ENCODE measurements at places on chromosomes 7 and 10.

DNA sequence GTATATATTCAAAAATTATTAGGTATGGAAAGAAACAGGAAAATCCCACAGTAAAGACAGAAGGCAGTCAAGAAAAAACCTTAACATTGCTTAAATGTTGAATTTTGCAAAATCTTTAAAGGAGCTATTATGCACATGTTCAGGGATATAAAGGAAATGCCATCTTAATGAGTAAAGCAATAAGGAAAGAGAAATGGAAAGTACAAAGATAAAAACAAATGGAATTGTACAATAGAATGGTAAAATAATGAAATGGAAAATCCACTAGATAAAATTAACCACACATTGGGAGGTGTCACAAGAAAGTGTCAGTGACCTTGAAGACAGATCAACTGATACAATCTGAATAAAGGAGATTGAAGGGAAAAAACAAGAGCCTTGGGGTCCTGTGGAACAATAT, 82.0 kb downstream of the KIF20B start:
- no peak for DNase-seq

- DNase-seq, result no peak
These were observed 609.0 kb upstream of the DPP6 start for GRCh38 chr7:153443032-153443701.

- peak; percentile 26 for DNase-seq
These were observed 94.5 kb downstream of the SEC61G start for GRCh38 chr7:54664235-54665228.

GRCh38 chr7:139360210-139360947, 685 bp downstream of the LUC7L2 start:
- DNase-seq, result peak; percentile 97

- no peak for DNase-seq
These were observed 73.1 kb downstream of the TLL2 start for GRCh38 chr10:96440361-96441292.

DNA sequence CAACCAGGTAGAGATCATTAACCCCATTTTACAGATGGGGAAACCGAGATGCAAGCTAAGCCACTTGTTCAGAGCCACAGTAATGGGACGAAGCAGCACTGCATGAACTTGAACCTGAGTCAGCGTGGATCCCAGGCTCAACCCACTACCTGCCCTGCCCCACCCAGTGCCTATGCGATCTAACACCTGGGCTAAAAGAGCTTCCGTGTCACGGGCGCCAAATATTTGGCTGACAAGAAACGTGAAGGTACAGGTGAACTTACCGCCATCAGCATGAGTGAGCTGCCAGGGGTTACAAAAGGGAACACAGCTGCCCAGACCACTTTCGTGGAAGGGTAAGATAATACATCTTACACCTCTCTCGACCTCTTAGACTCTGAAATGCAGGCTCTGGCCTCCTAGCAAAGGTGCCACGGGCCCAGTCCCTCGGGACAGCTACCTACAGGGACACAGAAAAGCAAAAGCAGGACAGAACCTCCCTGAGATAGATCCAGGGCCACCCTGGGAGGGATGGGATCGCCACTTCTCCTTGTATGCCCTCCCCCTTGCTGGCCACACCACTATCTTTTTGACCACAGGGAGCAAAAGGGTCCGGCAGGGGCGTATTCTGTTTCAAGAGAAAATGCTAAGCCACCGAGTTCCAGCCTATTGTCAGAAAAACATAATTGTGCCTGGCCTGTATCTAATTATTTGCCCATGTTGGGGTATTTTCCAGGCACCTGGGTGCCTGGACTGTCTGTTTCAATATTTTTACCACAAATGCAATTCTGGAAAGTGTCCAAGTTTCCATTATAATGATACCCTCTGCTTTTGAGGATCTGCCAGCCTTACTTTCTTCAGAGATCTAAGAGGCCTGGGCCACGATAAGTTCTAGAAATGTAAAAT, 6.4 kb downstream of the CHST15 start:
- DNase-seq, result no peak

GRCh38 chr10:36730316-36730715, 395.1 kb upstream of the ANKRD30A start:
- DNase-seq, result no peak

- no peak for DNase-seq
These were observed 73.8 kb downstream of the OAT start for GRCh38 chr10:124344931-124345330.

- DNase-seq, result no peak
These were observed 385.0 kb downstream of the KCNMA1 start for GRCh38 chr10:77252380-77253146.

GRCh38 chr10:27242951-27243551, 2.5 kb upstream of the ACBD5 start:
- peak; percentile 44 for DNase-seq

- DNase-seq, result no peak
These were observed 65.1 kb upstream of the VSTM2A start for GRCh38 chr7:54477083-54477482.

GRCh38 chr7:107850216-107850615, 40.8 kb upstream of the DLD start:
- no peak for DNase-seq

DNA sequence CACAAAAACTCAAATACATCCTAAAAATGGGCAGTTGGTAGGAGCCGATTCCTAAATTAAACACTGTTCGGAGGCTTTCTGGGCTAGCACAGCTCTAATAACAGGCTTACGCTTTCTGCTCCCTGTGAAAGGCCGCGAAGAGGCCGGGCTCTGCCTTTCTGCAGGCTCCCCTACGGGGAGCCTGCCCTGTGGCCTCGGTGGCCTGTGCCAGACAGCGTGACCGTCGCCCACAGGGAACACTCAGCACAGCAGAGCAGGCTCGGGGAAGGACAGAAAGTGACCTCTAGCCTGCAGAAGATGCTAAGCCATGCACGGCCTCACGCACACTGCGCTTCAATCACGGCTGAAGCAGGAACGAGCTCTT, 64.2 kb downstream of the DIP2C start:
- peak; percentile 77 for DNase-seq

DNA sequence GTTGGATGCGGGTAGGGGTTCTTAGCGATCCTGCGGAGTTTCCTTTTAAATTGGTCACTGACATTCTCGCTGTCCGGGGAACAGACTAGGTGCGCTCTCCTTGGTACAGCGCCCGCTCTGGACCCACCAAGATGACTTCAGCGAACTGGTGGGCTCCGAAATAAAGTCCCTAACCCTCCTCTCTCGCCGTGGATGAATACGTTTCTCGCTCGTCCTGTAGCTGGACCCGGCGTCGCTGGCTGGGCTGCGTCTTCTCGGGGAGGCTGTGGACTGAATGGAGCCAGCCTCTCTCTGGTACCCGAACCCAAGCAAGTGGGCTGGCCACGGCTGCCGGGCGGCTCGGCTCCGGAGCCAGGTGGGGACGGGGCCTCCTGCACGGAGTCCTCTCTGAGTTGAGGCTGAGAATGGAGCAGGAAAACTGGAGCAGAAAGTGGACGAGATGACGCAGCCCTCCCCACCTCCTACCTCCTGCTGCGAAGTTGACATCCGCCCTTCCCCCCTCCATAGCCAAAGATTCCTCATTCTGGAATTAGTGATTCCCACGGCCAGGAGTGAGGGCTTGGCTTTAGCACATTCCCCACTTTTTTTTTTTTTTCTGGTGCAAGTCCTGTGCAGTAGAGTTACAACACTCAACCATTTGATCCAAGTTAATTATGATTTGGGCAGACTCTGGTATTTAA, 1.5 kb downstream of the UNC5B start:
- DNase-seq, result no peak

DNA sequence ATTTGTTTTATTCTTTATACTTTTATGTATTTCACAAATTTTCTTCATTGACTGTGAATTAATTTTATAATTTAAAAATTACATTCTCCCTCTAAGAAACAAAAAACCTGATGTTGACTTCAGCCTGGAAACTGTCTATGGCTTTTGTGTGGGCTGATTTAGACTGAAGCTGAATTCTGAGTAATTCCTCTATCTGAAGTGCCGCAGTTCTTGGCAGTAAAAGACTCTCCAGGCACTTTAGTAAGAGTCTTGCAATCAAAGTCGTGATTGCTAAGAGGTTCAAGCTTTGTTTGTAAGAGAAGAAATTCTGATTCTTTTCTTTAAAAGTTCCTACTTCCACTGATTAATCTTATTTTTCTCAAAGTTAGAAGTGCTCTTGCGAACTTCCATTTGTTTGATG, 3.4 kb upstream of the CEP41 start:
- DNase-seq, result no peak

- DNase-seq, result no peak
These were observed 15.5 kb upstream of the STEAP4 start for GRCh38 chr7:88322151-88322550.

- DNase-seq, result no peak
These were observed 46.2 kb downstream of the MINDY4 start for GRCh38 chr7:30817371-30817767.

DNA sequence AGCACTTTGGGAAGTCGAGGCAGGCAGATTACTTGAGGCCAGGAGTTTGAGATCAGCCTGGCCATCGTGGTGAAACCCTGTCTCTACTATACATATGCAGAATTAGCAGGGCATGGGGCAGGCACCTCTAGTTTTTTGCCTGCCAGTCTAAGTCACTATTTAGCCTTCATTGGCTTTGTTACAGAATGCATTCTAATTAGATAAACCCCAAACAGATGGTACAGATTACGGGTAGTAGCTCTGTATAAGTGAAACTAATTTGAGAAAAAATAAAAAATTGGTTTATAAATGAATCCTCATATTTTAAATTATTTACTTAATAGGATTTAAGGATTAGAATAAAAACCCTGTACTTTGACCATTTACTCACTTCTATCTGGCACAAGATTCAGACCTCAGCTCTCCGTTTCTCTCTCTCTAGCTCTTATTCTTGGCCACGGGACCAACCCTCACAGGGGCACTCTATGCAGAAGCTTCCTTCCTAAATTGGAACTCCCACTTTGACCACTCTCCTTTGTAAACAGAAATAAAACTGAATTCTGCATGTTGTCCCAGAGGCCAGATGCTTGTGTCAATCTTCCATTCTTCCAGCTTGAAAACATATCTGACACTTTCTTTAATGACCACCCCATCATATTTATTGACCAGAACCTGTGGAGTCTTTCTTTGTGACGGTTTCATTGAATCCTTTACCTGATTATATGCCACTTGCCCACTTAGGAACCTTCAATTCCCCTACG, 26.8 kb downstream of the BET1 start:
- no peak for DNase-seq

DNA sequence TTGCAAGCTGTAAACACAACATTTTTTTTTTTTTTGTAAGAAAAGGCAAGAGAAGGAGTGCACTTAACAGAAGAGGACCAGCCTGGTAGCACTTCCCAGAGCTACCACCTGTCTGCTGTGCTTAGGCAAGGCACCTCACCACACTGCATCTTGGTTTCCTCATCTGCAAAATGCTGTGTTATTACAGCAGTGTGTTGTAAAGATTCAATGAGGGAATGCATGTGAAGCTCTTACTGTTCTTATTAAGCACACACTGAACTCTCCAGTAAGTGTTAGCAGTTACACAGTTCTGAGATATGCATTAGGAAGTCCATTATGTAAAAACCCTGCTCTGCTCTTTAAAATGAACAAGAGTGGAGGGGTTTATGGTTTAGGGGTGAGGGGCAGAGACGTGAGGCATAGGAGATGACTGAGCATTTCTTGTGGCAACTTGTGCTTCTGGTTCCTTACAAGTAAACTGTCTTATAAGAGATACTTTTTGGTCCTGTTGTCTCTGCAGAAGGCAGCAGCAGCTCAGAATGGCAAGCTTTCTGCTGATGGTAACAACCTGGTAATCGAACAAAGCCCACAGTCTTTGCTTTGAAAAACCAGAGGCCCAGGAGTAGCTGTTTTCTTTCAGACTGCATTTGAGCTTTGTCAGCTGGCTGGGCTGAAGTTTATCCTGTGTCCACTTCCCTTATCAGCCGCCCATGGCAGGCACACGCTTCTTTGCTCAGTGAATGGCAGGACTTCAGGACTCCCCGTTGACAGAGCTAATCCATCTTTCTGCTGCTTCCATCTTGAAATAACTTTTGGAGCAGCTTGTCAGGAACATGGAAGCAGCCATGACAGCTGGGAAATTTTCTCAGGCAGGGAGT, 98.8 kb upstream of the BMPER start:
- peak; percentile 59 for DNase-seq

- no peak for DNase-seq
These were observed 419.8 kb downstream of the GRID1 start for GRCh38 chr10:85946713-85947326.

- no peak for DNase-seq
These were observed 115.0 kb upstream of the AFAP1L2 start for GRCh38 chr10:114519306-114519669.

DNA sequence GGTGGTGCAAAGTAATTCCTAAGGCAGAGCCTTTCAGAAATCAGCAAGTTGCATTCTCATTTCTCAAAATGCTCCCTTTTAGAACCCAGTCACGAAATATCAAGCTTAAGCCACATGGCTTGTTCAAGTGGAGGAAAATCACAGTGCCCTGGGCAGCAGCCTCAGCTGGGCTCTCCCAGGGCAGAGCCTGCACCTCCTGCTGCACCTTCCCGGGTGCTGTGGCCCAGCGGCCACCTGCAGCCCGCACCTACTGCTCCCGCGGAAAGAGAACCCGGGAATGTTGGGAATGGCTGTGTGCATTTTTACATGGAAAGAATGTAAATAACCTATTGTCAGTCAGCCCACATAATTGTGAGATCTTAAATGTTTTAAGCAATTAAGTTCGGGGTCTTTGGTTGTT, 396.5 kb upstream of the VSTM2A start:
- no peak for DNase-seq

DNA sequence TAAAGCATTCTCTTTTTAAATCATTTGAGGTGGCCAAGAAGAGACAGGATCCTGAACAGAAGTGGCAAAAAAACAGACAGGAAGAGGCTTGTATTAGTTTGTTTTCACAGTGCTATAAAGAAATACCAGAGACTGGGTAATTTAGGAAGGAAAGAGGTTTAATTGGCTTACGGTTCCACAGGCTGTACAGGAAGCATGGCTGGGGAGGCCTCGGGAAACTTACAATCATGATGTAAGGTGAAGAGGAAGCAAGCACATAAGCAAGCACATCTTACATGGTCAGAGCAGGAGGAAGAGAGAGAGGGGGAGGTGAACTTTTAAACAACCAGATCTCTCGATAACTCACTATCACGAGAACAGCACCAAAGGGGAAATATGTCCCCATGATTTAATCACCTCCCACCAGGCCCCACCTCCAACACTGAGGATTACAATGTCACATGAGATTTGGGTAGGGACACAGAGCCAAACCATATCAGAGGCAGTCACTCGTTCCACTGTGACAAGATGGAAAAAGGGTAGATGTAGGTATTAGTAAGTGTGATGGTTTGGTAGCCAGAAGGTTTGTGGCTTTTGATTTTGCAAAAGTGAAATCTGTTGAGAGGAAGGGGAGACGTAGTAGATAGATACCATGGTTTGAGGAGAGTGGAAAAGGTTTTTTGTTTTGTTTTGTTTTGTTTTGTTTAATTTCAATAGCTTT, 5.1 kb downstream of the MSRB2 start:
- no peak for DNase-seq

GRCh38 chr10:69741671-69742355, 59.9 kb upstream of the COL13A1 start:
- no peak for DNase-seq
